Myometrial cell (primary cell): ENCODE measurements at places on chromosomes 7 and 10. TPM values are rescaled to one million over a fixed set of nuclear protein-coding genes. Genes with fewer than 3 reads are reported as not detected.

RAMP3 gene
- total RNA-seq = not detected in 2 replicates

ODAD2 gene
- total RNA-seq = 1.8 and 4.0 TPM in 2 replicates

AFAP1L2 gene
- total RNA-seq = 2.3 and 6.3 TPM in 2 replicates

VGF gene
- 0.53 and 1.2 TPM in 2 replicates for total RNA-seq

AKR1B15 gene
- not detected in 2 replicates for total RNA-seq

SPDYE1 gene
- total RNA-seq = not detected in 2 replicates

MDH2 gene
- 128 and 175 TPM in 2 replicates for total RNA-seq

MTERF1 gene
- 6.3 and 11.7 TPM in 2 replicates for total RNA-seq

NXPH1 gene
- total RNA-seq = not detected in 2 replicates

CUZD1 gene
- 0.18 and 0.29 TPM in 2 replicates for total RNA-seq

CDC14C gene
- not detected in 2 replicates for total RNA-seq

SFTPA1 gene
- not detected in 2 replicates for total RNA-seq
